Fibroblast of skin of abdomen (primary cell): ENCODE measurements at places on chromosomes 16 and 17.
A peak's percentile ranks its signal among the peaks of the same experiment; 100 is the strongest.

GRCh38 chr17:61462719-61463315 is 10.6 kb downstream of the TBX4 start:
- DNase-seq: no peak

DNA sequence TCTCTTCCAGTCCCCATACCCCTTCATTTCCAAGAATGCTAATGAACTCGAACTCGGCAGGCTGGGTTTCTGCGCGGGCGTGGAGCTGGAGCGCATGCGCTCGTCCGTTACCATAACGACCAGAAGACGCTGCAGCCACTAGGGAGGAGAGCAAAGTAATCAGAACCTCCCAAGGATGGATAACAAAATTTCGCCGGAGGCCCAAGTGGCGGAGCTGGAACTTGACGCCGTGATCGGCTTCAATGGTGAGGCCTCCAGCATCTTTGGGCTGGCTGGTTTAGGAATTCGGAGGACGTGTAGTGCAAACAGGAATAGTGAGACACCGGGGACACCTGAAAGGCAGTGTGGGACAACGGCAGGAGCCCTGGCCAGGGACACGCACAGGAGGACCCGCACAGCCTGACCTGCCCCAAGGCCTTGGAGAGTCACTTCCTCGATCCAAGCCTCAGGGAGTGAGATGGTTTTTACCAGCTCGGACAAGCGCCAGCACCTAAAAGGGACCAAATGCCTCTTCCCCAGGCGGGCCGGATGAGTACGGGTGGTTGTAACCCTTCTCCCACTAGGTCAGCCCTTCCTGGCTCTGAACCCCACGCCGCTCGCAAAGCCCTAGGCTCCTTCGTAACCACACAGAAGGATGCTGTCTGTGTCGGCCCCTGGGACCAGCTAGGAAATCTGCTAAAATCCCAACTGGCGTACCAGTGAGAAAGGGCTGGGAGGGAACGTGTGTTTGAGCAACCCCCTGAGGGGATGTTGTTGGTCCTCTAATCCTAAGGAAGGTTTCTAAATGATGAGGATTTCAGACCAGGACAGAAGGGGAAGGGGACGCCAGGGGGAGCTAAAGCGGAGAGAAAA is at the start of gene CFAP52:
Gene CFAP52 (plus strand): TSS at position 122 of the 852 bp plus-strand sequence. CDS start 54 bp downstream, at position 176.
- DNase-seq: peak; percentile 77

DNA sequence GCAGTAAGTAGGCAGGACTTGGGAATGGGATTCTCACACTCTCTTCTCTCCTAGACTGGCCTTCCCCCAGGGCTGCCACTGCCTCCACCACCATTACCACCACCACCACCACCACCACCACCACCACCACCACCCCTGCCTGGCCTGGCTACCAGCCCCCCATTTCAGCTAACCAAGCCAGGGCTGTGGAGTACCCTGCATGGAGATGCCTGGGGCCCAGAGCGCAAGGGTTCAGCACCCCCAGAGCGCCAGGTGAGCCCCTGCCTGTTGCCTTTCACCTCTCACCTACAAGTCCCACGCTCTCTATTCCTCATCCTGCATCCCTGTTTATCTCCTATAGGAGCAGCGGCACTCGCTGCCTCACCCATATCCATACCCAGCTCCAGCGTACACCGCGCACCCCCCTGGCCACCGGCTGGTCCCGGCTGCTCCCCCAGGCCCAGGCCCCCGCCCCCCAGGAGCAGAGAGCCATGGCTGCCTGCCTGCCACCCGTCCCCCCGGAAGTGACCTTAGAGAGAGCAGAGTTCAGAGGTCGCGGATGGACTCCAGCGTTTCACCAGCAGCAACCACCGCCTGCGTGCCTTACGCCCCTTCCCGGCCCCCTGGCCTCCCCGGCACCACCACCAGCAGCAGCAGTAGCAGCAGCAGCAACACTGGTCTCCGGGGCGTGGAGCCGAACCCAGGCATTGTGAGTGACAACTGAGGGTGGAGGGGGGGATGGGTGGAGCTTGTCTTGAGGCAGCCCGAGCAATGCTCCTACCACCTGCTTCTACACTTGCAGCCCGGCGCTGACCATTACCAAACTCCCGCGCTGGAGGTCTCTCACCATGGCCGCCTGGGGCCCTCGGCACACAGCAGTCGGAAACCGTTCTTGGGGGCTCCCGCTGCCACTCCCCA is 7.9 kb upstream of the TMEM88 start:
- no peak for DNase-seq

DNA sequence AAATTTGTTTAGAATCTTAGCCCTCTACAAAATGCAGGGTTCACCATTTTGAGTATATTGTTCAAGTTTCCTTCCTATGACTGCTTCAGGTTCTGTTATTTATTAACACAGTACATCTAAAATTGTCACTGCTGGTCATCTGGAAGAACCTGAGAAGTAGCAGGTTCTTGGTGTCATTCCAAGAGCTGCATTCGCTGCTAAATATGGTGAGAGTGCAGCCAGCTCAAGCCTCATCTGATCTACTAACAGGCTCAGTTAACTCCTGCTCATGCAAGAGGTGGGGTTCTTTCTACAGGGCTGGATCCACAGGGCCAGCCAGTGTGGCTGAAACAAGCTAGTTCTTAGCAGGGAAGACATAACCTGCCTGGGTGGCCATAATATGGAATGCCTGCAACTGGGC is 1946.1 kb downstream of the TP53TG3F start:
- DNase-seq: no peak

GRCh38 chr17:65402513-65403496 is 158.6 kb downstream of the AXIN2 start:
- no peak for DNase-seq

GRCh38 chr17:51643702-51644490 is 383.6 kb downstream of the UTP18 start:
- no peak for DNase-seq

- DNase-seq: no peak
Measured at GRCh38 chr17:79891113-79891730, 52.0 kb upstream of the CBX4 start.

DNA sequence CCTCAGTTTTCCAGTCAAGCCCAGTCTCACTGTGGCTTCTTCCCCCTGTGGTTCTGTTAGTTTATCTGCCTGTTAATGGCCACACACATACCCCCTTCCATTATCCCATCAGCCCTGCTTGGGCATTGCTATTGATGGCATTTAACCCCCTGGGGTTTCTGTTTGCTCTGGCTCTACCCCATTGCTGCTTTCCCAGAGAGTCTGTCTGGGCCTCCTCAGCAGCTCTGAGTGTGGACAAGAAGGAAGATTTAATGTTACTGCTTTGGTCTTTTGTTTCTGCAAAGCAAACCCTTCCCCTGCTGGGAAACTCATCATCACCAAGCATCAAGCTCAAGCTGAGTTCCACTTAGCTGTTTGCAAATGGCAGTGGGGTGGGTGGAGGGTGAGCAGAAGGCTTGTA is 162.7 kb downstream of the CCT6B start:
- no peak for DNase-seq
